ENCODE measurements at places on chromosomes 12 and 14. TPM values are rescaled to one million over a fixed set of nuclear protein-coding genes. Genes with fewer than 3 reads are reported as not detected.

Gene TAS2R19
- total RNA-seq: not detected

Gene NPAS3
- 0.36 TPM for total RNA-seq

Gene BEGAIN
- total RNA-seq: 7.3 TPM

Gene ART4
- total RNA-seq: 5.1 TPM

Gene NDUFA12
- 118 TPM for total RNA-seq

Gene OTOGL
- total RNA-seq: 0.33 TPM

Gene CALCOCO1
- 136 TPM for total RNA-seq

Gene PNN
- total RNA-seq: 43.3 TPM

Gene MANSC4
- total RNA-seq: not detected

Gene KIF26A
- 11.8 TPM for total RNA-seq

Gene GLTP
- 40.5 TPM for total RNA-seq

Gene NUMB
- total RNA-seq: 36.1 TPM

GRCh38 chr12:11706509-11707379 is 57.3 kb downstream of the ETV6 start:
- DNase-seq: no peak

GRCh38 chr14:71320734-71321573 is 413.7 kb downstream of the PCNX1 start:
- DNase-seq: peak; percentile 73

DNA sequence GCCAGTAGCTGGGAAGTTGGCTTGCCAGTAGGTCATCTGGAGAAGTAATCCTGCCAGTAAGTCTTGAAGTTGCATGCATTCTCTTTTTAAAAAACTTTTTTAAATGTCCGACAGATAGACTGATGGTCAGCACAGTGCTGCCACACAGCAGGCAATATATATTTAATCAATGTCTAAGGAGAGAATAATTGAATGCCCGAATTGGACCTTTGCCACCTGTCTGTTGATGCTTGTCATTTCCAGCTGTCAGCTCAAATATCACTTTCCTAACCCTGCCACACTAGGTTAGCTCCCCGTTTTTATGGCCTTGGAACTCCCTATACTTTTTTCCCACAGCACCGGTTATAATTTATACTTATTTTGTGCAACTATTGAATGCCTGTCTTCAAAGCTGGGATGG is 2.1 kb upstream of the SLC15A4 start:
- no peak for DNase-seq

GRCh38 chr12:12985817-12986408 is 14.2 kb downstream of the HEBP1 start:
- DNase-seq: no peak

GRCh38 chr12:104751594-104751993 is 206.5 kb downstream of the SLC41A2 start:
- no peak for DNase-seq

DNA sequence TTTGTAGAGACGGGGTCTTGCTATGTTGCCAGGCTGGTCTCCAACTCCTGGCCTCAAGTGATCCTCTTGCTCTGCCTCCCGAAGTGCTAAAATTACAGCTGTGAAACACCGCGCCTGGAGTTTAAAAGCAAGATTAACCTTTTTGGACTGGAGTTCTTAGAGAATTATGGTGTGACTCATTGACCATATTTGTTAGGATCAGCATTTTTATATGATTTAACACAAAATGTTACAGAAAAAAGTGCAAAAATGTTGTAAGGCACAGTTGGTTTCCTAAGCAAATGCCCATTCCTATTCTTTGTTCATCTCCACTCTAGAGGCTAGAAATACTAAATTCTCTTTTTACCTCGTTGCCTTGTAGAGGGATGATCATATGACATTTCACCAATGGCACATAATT is 27.6 kb downstream of the SLC35E3 start:
- DNase-seq: no peak

DNA sequence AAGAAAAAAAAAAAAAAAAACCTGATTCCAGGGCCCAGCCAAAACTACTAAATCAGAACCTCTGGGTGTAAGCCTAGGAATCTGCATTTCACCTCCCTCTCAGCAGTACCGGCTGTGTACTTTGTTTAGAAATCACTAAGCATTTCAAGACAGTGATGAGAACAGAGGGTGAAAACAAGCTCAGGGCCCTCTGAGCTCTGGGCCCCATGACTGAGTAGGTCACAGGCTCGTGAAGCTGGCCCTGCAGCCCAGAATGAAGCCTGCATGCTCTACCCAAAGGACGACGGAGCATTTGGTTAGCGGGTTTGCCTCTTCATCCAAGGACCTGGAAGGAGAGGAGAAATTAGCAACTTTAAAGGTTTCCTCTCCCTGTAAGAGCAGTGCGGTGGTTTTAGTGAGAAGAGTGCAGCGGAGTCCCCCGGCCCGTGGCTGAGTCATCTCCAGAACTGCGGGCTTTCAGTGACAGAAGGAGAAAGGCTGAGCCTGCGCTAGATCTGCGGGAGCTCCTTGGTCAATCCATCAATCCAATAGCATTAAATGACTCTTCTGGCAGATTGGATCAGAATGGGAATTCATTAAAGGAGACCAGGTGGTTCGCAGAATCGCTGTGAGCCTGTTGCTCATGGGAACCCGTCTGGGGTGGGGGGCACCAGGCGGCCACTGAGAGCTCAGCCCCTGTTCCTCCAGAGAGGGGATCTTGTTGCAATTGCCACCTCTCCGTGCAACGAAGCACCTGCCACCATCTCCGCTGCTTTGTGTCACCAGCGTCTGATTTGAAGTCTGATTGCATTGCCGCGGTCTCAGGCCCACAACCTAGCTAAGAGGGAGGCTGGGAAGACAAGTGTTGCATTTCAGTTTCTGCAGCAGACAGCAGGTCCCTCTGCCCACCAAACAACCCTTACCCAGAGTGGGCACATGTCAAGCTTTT is 7.3 kb downstream of the IL31 start:
- no peak for DNase-seq

GRCh38 chr12:124720681-124721500 is 142.8 kb downstream of the SCARB1 start:
- DNase-seq: peak; percentile 87

GRCh38 chr12:52874573-52875435 is 26.0 kb upstream of the KRT78 start:
- no peak for DNase-seq

DNA sequence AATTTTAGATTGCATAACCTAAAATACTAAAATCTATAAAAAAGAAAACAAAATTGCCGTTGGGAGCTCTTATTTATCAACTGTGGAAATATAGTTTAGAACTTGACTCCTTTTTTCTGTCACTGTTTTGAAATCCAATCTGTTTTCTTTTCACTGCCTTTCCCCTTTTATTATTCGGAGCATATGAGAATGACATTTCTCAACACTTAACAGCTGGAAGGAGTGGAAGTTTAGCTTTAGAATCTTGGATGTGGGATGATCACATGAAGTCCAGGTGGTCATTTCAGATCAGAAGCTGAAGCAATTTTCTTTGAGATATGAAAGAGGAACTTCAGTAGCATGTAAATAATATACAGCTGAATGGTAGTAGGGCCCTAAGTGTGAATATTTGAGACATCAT is 16.7 kb downstream of the TRHDE start:
- DNase-seq: no peak

DNA sequence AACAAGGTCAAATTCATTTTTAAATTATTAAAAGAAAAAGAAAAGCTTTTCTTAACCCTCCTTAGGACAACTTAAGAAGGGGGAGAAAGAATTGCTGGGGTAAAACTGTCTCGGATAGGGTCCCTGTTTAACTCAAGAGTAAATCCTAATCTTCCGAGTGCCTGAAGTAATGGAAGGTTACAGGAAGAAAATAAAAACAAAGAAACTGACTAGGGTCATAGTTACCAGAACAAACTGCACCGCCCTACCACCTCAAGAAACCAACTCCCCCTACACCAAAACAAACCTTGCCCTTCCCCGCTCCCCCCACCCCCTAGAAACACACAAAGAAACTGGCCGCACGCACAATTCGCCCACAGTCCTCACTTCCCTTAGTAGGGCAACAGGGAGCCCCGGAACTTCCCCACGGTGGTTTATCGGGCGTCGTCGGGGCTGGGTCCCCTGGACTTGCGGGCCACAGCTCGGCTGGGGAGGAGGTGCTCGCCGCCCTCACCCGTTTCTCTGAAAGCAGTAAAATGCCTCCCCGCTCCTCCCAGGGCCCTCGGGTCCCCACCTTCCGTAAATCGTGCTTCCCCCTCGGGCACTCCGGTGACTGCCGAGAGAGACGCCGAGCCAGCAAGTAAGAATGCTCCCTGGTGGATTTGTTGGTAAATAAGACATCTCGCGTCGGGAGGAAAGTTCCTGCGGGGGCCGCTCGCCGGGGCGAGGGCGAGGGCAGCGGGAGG is 2.4 kb downstream of the SINHCAF start:
- peak; percentile 63 for DNase-seq

DNA sequence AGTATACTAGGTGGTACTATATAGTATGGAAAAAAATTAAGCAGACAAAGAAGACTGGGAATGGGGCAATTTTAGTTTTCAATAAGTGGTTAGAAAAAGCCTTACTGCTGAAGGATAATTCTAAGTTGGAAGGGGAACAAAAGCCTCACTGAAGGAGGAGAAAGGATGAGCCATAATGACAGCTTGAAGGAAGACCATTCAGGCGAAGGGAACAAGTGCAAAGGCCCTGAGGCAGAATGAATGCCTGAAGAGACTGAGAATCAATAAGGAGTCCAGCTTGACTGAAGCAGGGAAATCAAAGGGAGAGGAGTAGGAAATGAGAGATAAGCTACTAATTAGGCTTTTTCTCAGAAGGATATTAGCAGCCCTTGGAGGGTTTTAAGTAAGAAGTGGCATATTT is 28.5 kb downstream of the PPP1R13B start:
- no peak for DNase-seq

GRCh38 chr14:30295980-30296379 is 263.0 kb upstream of the G2E3 start:
- DNase-seq: no peak

GRCh38 chr14:99681101-99681831 is 2.8 kb upstream of the CYP46A1 start:
- DNase-seq: no peak

- DNase-seq: no peak
Observed at GRCh38 chr12:70486588-70486987, 120.5 kb downstream of the KCNMB4 start.

DNA sequence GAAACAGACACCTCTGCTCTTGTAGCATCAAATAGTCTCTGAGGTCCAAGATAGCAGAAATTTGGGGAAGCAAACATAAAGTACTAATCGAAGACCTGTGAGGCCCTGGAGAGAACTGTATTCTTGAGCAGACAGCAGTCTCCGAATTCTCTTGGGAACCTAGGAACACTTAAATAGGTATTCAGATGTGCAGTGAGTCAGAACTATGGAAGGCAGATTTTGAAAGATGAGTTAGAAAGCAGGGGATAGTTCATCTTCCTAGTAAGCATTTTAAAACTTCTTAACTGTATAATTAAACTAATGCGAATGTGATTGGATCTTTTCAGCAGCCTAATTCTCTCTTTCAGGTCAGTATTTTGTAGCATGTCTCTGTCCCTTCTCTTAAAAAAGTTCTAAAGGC is 30.6 kb downstream of the NAA30 start:
- no peak for DNase-seq

DNA sequence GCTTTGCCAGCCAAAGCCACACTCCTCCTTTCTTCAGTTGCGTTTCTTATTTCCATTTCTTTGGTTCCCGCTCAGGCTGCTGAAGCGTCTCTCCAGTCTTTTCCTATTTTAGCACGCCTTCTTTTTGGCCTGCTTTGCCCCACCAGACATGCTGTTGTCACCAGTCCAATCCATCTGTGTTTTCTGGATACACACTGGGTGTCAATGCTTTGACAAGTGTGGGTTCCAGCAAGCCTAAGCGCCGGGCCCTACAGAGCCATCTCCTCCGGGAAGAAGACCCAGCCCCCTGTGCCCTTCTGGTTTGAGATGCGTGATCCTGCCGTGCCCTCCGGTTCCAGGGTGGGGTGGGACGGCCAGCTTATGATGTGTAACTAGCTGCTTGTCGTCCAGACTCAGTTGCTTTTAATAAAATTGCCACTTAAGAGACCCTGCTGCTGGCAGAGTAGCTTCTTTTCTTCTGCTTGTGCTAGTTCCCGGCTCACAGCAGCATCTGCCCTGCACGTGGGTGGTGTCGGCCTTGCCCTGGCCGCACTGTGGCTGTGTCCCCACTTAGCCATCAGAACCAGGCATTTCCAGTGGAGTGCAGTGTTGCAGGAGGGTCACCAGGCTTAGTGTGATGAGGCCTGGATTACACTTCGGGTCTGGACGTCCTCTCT is 29.7 kb downstream of the EML1 start:
- DNase-seq: no peak

DNA sequence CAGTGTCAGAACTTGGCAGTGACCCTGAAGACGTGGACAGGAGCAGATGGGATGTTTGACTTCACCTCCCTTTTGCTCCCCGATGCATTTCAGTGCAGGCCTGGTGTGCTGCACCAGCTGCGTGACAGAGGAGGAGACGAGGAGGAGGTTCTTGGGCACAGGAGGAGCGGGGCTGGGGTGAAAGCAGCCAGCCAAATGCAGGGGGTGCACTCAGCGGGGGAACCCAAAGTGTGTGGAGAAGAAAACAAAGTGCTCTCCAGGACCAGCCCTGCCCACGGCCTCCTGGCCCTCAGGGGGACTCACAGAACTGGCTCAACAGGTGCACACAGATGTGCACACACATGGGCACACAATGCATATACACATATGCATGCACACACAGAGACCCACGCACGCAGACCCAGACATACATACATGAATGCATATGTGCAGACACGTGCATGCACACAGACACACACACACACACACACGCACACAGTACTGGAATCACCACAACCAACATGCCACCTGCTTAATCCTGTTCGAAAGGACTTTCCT is 91.7 kb upstream of the SFSWAP start:
- DNase-seq: no peak

DNA sequence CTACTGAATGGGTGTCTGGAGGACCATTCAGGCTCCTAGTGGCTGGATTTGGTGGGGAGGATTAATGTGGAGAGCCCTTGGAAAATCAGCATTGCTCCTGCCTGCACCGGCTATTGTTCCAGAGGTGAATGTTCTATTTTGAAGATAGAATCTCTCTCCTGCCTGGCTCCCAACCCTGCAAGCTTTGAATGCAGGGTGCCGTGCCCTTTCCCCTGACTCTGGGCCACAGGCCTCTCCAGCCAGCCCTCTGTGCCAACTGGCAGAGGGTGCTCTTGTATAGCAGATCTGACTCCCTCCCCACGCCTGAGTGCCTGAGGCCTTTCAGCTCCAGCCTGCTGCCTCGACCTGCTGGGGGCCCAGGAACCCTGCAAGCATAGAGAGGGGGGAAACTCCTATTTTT is 106.8 kb downstream of the TMEM260 start:
- DNase-seq: no peak

GRCh38 chr12:119222222-119222951 is 43.7 kb downstream of the HSPB8 start:
- no peak for DNase-seq

DNA sequence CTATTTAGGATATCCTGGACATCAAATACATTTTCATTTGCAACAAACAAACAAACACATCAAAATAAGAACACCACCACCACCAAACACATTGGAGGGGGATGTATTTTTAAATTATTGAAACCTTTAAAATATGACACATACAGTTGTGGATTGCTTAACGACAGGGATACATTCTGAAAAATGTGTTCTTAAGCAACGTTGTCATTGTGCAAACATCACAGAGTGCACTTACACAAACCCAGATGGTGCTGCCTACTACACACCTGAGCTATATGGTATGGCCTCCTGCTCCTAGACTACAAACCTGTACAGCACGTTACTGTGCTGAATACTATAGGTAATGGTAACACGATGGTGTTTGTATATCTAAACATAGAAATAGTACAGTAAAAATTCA is 19.4 kb downstream of the PYGL start:
- DNase-seq: no peak

- DNase-seq: no peak
Observed at GRCh38 chr14:68951800-68952530, 27.1 kb downstream of the ACTN1 start.

GRCh38 chr12:109535863-109536250 is 37.4 kb downstream of the MMAB start:
- DNase-seq: no peak
